ENCODE measurements at places on chromosomes 6 and 20.

DNA sequence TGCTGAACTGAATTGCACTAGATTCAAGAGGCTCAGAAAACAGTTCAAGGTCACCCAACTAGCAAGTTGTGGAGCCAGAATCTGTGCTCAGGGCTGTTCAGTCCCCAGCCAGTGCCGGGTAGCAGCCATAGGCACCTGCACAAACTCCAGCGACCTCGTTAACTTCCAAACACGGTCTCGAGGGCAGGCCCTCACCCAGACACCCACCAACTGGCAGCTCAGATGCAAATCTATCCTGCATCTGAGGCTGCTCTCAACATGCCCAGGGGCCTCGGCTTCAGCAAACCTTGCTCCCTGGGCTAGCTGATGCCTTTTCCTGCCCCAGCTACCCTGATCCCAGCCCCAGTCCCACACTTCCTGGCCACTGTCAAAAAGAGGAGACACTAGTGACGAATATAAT, 3.7 kb downstream of the JPH2 start:
- DNase-seq: no peak

DNA sequence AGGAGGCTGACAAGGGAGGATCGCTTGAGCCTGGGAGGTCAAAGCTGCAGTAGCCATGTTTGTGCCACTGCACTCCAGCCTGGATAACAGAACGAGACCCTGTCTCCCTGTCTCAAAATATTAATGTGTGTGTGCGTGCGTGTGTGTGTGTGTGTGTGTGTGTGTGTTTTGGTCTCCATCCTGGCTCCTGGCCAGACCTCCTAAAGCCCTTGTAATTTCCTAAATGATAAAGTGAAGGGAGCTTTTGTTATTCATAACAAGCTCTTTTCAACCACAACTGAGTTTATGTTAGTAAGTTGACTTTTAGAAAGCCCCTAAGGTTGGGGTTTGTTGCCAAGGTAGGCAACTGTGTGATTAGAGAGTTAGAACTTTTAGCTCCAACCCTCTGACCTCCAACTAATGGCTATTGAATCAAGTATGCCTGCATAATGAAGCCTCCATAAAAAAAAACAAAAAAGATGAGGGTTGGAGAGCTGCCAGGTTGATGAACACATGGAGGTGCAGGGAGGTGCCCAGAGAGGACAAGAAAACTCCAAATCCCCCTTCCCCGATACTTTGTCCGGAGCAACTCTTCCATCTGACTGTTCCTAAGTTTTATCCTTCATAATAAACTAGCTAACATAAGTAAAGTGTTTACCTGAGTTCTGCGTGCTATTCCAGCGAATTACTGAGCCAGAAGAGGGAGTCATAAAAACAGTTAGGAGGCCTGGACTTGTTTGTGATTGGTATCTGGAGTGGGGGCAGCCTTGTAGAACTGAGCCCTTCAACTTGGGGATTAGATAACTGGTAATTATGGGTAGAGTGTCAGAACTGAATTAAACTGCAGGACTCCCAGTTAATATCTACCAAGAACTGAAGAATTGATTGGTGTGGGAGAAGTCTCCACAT, 5.3 kb upstream of the AIF1 start:
- peak; percentile 71 for DNase-seq

DNA sequence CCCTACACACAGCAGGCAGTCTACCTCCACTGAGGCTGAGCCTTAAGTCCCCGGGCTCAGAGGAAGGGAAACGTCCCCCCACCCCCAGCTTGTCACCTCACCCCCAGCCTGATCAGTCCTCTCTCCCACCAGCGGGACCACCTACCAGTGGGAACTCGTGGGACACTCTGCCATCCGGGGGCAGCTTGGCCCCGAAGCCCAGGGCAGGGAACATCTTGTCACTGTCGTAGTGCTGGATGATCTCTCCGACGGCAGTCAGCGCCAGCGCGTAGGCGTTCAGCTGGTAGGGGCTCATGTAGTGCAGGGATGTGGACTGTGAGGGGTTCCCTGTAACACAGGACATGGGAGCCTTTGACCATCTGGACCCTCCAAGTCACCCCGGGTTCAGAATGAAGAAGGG, 48.6 kb downstream of the RAB44 start:
- DNase-seq: no peak

DNA sequence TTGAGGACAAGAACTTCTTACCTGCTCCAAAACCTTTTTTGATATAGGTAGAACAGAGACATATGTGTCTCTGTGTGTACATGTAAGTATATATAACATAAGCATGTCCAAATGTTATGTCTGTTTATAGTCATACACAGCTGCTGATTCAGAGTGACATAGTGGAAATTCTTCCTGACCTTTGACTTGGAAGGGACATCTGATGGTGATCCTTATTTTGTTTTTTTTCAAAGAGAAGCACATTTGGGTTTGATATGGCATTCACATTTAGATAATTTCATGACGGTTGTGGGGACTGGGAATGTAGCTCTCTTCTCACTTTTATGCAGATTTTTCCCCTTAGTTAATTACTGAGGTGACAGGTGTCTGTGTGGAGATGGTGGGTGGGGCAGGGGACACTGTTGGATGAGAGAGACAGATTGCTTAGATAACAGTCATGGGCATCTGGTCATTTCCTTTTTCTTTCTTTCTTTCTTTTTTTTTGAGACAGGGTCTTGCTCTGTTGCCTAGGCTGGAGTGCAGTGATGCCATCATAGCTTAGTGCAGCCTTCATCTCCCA, 39.0 kb downstream of the FARS2 start:
- DNase-seq: no peak

DNA sequence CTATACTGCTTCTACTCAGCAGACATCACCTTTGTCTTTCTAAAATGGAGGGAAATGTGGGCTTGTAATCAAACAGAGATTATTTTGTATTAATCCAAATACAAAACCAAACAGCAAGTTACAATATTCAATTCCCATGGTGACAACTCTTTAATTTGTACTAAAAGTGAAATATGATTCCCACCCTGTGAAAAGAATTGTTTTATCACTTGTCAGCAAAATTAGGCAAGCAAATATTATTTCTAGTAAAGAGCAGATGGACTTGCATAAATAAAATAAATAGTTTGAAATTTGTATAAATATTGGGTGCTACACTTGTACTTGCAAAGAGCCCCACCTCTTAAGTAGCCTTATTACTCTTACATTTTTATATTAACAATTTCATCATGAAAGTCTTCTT, 6.1 kb upstream of the TXLNB start:
- no peak for DNase-seq

GRCh38 chr6:10426781-10427279, 12.0 kb upstream of the TFAP2A start:
- DNase-seq: no peak

DNA sequence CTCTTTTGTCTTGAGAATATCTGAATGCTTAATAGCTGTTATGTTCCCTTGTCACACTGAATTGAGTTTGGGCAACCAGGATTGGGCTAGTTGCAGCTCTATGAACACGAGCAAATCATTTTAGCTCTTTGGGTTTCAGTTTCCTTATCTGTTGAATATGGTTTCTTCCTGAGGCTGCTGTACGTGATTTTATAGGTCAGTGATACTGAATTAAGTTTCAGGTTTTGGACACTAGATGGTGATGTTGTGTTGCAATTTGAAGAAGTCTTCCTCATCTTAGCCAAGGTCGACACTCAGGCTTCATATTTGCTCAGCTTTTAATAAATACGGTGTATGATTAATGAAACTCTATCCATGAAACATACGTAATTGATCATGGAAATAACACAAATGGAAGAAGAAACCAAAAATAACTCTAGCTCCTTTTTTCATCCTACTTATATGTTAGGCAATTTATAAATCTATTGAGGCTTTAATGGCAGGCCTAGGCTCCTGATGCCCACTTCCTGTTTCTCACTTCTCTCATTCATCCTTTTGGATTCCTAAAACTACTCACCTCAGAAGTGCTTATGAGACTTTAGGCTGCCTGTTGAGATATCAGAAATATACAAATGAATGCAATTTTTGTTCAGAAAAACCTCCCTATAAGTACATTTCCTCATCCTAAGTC, 354.1 kb upstream of the MAP3K7 start:
- peak; percentile 71 for DNase-seq

- no peak for DNase-seq
Measured at GRCh38 chr6:163717106-163717764, 302.7 kb downstream of the QKI start.

GRCh38 chr6:34518669-34519365, 37.3 kb downstream of the SPDEF start:
- DNase-seq: no peak

- DNase-seq: no peak
Measured at GRCh38 chr6:113530769-113531168, 326.4 kb upstream of the MARCKS start.

GRCh38 chr6:28586962-28587745, 61.5 kb downstream of the GPX5 start:
- DNase-seq: no peak

GRCh38 chr6:42532038-42532669, 31.7 kb upstream of the UBR2 start:
- peak; percentile 86 for DNase-seq

DNA sequence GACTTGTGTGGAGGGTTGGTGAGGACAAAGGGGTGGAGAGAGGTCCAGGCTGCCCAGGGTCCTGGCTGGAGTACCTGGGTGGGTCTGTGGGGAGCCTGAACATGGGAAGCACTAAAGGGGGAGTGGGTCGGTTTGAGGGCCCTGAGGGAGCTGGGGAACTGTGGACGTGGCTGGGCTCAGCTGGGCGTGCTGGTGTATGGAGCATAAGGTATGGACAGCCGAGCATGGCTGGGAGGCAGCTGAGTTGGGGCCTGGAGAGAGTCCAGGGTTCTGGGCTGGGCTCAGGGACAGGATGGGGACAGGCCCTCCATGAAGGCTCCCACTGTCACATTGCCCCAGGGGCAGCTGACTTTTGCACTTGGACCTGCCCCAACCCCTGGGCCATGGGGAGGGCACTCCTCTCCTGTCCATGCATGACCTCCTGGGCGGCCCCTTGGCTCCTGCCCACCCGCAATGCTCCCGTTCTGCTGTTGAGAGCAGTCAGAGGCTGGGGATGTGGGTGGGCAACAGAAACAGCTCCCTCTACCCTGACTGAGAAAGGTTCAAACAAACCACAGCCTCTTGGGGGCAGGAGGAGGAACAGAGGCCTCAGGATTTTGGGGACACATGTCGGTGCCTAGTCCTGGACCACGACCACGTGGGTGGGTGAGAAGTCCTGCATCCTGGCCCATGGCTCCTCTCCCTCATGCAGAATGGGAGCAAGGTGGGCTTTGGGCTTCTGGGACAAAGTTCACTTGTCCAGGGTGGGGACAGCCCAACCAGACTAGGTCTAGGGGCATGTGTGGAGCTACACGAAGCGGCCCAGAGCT, 4.5 kb downstream of the C20orf204 start:
- no peak for DNase-seq

DNA sequence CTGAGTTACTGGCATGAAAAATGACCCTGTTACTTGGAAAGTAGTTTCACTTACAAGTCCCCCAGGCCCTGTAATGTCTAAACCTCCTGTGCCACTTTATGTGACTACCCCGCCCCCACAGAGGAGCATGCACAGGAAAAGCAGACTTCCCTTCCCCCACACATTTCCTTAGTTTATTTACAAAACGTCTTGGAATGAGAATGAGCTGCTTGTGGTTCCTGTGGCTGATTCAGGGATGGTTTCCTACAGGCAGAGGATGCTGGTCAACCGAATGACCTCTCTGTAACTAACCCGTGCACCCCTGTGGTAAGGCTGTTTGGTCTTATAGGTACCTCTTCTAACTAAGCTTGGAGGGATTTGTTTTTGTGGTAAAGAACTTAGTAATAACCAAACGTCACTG, 28.5 kb downstream of the RSPO3 start:
- no peak for DNase-seq

DNA sequence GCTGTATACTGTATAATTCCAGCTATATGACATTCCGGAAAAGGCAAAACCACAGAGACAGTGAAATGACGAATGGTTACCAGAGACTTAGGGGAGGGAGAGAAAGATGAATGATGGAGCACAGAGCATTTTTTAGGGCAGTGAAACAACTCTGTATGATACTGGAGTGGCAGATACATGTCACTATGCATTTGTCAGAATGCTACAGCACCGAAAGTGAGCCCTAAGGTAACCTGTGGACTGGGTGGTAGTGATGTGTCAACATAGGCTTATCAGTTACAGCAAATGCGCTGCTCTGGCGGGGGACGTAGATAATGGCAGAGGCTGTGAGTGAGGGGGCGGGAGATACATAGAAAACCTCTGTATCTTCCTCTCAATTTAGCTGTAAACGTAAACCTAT, 201.3 kb upstream of the SSTR4 start:
- peak; percentile 41 for DNase-seq

DNA sequence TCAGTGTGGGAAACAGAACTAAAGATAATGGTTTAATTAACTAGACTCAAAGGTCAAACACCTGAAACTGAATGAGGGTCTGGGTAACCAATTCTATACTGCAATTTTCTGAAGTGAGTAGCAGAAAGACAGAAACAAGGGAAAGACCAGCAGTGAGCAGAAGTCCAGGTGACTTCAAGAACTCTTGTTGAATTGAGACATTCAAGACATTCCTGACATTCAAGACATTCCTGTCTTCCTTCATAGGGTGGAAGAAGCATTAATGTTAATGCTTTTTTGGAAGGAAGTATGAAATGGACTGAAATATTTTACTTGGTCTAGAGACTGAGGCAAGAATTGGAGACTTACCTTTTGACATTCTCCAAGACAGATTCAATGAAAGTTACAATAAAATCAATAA, 529.9 kb upstream of the MMS22L start:
- no peak for DNase-seq

DNA sequence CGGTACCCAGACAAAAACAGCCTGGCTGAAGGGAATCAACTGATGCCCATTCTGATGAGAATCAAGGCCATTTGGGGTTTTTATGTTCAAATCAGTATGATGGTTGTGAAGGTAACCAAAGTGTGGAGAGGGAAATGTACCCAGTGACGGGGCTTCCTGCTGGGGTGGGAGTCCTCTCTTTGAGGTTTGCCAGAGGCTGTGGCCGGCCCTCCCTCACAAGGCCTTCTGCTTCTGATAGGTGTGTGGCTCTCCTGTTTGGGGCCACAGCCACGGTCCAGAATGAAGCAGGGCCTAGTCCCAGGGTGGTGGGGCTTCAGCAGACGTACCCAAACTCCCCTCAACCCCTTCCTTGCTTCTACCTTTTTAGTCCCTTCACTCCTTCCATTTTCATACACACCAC, 86.7 kb upstream of the NAA20 start:
- no peak for DNase-seq

DNA sequence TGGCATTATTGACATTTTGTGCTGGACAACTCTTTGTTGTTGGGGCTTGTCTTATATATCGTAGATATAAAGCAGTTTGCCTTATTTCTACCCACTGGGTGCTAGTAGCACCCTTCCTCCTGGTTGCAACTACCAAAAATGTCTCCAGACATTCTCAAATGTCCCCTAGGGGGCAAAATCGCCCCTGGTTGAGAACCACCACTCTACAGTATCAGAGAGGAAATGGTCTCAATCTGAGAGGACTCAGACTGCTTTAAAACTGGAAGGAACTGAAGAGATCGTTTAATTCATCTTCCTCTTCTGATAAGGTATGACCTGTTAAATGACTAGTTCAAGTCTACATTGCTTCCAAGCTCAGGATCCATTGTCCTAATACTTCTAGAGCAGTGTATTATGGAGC, 14.9 kb downstream of the SH3BGRL2 start:
- peak; percentile 44 for DNase-seq

GRCh38 chr6:17305219-17306001, 24.2 kb downstream of the RBM24 start:
- peak; percentile 75 for DNase-seq
